ENCODE measurements at places on chromosomes 6 and 20.

- no peak for DNase-seq
These were observed 172.4 kb upstream of the PDE10A start for GRCh38 chr6:165835410-165835851.

GRCh38 chr6:32116674-32117073 lies 7.5 kb upstream of the TNXB start:
- DNase-seq, result peak; percentile 42

GRCh38 chr6:10140136-10140535 lies 274.7 kb downstream of the TFAP2A start:
- DNase-seq, result no peak

DNA sequence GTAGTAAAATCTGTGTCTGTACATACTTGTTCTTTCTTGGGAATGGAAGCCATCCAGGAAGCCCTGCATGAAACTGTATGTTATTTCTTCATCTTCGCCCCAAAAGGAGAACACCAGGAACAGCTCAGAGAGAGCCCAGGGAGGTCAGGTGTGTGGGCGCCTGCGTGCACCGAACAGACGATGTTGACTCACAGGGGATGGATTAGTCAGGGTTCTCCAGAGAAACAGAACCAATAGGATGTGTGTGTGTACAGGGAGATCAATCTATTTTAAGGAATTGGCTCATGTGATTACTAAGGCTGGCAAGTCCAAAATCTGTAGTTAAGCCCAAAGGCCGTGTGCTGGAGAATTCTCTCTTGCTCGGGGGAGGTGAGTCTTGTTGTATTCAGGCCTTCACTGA lies 45.7 kb downstream of the RNASET2 start:
- DNase-seq, result no peak

- no peak for DNase-seq
These were observed 53.0 kb upstream of the MLIP start for GRCh38 chr6:54058236-54058635.

GRCh38 chr6:137685798-137686375 lies 181.2 kb upstream of the TNFAIP3 start:
- no peak for DNase-seq

DNA sequence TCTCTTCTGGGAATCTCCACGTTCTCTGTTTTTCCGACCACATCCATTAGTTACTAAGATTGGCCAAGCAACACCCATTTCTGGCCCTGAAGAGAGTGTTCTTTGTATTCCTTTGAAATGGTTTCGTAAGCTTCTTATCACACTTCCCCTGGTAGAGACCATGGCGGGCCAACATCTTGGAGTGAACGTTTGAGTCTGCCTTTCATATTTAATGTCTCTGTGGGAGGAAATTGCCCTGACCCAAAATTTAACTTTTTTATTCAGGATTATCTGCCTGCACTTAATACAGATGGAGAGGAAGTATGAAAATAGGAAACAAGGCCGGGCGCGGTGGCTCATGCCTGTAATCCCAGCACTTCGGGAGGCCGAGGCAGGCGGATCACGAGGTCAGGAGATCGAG lies 177.0 kb upstream of the SNX9 start:
- no peak for DNase-seq

- no peak for DNase-seq
These were observed 91.6 kb downstream of the MRPL14 start for GRCh38 chr6:44035621-44036020.

- DNase-seq, result no peak
These were observed 13.5 kb upstream of the TRAM2 start for GRCh38 chr6:52590152-52590891.

- no peak for DNase-seq
These were observed 1.2 kb upstream of the ZNF76 start for GRCh38 chr6:35258336-35258735.

Data from GM13977 (cell line).